Dorsolateral prefrontal cortex (tissue), 122 donors: ENCODE measurements at places on chromosomes 13 and 19.

GRCh38 chr19:49210108-49210900 is 52.7 kb downstream of the TRPM4 start:
- peak; percentile 57 for DNase-seq

- DNase-seq: no peak
Measured at GRCh38 chr13:109468123-109468522, 318.3 kb downstream of the IRS2 start.

DNA sequence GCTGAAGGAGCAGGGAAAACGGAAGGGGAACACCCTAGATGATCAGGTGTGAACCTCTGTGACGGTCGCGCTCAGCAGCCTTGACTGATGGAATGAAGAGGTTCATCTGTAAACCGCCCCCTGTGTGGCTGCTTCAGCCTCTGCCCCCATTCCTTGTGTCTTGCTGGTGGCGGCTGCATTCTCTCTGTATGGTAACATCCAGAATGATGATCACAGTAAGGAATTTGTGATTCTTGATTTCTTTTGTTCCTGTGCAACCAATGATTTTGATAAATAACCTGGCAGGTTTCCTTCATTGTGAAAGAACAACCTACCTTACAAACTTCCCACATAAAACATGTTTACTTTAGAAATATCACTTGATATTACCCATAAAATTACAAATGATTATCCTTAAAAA is 118.7 kb upstream of the MCF2L start:
- no peak for DNase-seq

DNA sequence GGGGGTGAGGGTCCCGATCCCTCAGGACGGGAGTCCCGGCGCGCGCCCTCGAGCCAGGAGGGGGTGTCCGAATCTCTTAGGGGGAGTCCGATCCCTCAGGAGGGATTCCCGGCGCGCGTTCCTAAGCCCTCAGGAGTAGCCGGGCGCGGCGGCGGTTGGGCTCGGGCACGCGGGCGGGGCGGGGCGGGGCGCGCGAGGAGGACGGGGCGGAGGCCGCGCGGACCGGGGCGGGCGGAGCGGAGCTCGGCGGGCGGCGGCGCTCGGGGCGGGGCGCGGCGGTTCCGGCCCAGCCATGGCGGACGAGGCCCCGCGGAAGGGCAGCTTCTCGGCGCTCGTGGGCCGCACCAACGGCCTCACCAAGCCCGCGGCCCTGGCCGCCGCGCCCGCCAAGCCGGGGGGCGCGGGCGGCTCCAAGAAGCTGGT is at the start of gene CUL4A:
Gene CUL4A, plus strand, starts transcription at position 278 of the 423 bp plus-strand sequence. Its CDS starts 15 bp downstream, at position 293.
- DNase-seq: peak; percentile 64

DNA sequence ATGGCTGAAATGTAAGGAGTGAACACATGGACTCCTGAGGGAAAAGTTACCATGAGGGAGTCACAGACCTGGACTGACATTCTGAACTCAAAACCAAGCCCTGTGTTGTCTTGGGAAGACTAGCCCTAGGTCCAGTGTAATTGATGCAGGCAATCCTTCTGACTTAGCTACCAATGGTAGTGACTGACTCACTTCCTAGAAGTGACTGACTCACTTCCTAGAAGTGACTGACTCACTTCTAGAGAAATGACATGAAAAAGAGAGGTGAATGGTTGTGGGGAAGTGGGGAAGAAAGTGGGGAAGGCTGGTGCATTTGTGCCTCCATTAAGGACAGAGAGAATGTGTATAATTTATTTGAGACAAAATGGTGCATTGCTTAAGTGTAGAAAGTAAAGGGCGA is 49.9 kb downstream of the EDNRB start:
- no peak for DNase-seq

DNA sequence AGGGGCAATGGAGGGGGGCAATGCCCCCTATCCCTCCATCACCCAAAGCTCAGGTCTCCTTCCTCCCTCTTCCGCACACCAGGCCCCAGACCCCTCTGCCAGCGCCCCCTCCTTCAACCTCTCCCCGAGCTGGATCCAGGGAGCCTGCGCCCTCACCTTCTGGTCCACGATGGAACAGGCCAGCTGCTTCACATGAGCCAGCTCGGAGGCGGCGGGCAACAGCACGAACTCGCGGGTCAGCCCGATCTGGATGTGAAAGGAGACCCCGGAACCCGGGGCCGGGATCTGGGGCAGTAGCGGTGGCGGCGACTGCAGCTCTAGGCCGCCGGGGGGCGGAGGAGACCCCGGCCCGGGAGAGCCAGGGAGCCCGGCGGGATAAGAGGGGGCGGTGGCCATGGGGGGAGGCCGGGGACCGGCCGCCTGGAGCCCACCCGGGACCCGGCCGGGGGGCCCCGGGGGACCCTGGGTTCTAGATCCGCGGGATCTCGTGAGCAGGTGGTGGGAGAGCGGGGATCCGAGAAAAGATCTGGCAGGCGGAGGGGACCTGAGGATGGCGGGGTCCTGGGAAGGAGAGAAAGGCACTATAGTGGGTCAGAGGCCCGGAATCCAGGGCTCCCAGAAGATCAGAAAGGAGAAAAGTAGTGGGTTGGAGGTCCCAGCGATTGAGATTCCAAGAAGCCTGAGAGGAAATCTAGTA is 791 bp downstream of the PRKD2 start:
- DNase-seq: no peak

- no peak for DNase-seq
Measured at GRCh38 chr13:76383676-76384461, 502.3 kb downstream of the KCTD12 start.

- DNase-seq: no peak
Measured at GRCh38 chr13:41590122-41590521, 132.8 kb downstream of the RGCC start.

- DNase-seq: no peak
Measured at GRCh38 chr13:35814605-35815011, 316.6 kb downstream of the DCLK1 start.

- DNase-seq: no peak
Measured at GRCh38 chr13:27352698-27353097, 71.7 kb upstream of the GTF3A start.

GRCh38 chr19:29964171-29964570 is 22.1 kb downstream of the URI1 start:
- DNase-seq: no peak

- no peak for DNase-seq
Measured at GRCh38 chr19:48442116-48443035, 3.4 kb upstream of the GRWD1 start.

GRCh38 chr19:19372656-19373416 is 32.6 kb upstream of the GATAD2A start:
- no peak for DNase-seq

DNA sequence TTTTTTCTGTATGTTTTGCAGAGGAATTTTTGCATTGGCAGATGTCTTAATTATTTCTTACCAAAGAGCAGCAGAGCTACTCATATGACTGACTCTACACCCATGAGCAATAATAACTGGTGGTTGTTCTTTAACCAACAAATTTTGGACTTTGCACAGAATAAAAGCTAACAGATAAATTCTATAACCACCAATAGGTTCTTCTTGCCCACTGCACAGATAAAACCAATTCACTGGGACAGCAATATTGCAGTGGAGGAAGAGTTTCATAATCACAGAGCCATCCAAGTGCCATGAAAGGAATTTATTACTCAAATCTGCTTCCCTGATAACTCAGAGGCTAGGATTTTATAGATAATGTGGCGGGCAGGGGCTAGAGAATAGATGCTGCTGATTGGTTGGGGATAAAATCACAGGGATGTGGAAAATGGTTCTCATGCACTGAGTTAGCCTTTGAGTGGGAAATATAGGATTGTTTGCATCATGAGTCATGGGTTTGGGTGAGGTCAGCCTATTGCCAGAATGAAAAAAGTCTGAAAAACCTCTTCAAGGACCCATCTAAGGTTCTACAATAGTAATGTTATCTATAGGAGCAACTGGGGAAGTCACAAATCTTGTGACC is 104.3 kb upstream of the PCDH17 start:
- no peak for DNase-seq

DNA sequence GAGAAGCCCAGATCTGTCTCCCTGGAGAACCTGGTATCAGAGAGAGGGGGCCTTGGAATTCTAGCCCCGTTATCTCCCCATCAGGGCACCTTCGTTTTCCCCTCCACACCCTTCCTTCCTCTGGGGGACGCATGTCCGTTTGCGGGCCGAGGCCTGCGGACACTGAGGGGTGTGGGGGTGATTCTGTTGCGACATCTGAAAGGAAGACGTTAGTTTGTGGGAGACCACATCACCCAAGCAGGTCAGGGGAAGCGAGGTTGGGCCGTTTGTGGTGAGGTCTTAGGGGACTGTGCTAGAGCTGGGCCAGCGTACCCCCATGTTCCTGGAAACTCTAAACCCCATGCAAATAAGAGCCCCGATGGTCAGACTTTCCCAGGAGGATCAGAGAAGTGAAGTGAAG is 3.7 kb upstream of the HSH2D start:
- no peak for DNase-seq

GRCh38 chr19:12162513-12162881 is 399 bp upstream of the ZNF136 start:
- no peak for DNase-seq

DNA sequence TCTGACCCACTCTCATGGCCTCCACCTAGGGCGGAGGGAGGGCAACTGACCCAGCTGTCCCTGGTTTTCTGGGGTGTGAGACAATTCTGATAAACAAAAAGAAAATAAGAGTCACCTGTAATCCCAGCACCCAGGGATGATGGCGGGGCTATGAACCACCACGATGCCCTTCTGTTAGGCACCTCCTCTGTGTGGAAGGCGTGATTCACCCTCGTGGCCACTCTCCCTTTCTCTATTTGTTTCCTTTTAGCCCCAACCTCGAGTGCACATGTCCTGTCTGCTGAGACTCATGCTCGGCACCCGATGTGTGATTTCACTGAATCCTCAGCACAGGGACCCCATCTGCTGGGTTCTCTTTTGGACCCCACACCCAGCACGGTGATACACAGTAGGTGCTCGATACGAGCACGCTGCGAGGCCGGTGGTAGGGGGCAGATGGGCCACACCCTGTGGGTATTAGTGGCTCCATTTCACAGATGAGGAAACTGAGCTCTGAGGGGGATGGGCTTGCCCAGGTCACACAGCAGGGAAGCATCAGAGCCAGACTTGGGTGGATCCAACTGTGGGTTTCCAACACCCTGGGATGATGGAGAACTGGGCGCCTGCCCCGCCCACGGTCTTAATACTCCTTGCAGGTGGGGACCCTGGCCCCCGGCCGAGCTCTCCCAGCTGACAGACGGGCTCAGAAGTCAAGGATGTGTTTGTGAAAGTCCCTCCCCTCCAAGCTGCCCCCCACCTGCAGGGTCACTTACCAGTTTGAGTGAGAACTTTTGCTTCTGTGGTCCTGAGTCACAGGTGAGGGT is 24.9 kb downstream of the VRK3 start:
- DNase-seq: no peak

GRCh38 chr13:92972751-92973150 is 253.9 kb upstream of the GPC6 start:
- no peak for DNase-seq

GRCh38 chr19:5369962-5370367 is 29.4 kb upstream of the PTPRS start:
- peak; percentile 36 for DNase-seq

GRCh38 chr19:50716178-50717025 is 3.2 kb downstream of the SHANK1 start:
- DNase-seq: no peak

DNA sequence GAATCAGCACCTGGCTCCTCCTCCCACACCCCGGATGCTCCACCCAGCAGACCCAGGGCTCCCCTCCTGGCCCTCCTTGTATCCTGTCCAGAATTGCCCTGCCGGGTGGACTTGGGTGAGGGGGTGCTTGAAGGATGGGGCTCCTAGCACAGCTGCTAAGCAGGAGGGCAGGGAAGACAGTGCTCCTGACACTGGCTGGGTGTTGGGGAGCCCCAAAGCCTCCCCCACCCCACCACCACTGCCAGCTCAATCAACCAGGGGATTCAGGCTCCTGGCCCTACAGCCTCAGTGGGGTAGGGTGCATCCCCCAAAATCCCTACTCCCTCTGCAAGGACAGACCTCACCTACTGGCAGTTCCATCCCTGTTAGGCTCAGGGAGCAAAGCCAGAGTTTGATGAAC is 2.6 kb upstream of the CYP4F11 start:
- no peak for DNase-seq

- peak; percentile 30 for DNase-seq
Measured at GRCh38 chr19:33464010-33464732, 57.4 kb downstream of the PEPD start.

GRCh38 chr19:36259211-36259610 is 44.3 kb downstream of the ZNF146 start:
- DNase-seq: no peak

GRCh38 chr13:109297628-109298027 is 488.8 kb downstream of the IRS2 start:
- DNase-seq: no peak

GRCh38 chr19:34317311-34317927 is 47.6 kb upstream of the GPI start:
- no peak for DNase-seq

- DNase-seq: no peak
Measured at GRCh38 chr19:3507371-3508120, 1.4 kb downstream of the FZR1 start.

DNA sequence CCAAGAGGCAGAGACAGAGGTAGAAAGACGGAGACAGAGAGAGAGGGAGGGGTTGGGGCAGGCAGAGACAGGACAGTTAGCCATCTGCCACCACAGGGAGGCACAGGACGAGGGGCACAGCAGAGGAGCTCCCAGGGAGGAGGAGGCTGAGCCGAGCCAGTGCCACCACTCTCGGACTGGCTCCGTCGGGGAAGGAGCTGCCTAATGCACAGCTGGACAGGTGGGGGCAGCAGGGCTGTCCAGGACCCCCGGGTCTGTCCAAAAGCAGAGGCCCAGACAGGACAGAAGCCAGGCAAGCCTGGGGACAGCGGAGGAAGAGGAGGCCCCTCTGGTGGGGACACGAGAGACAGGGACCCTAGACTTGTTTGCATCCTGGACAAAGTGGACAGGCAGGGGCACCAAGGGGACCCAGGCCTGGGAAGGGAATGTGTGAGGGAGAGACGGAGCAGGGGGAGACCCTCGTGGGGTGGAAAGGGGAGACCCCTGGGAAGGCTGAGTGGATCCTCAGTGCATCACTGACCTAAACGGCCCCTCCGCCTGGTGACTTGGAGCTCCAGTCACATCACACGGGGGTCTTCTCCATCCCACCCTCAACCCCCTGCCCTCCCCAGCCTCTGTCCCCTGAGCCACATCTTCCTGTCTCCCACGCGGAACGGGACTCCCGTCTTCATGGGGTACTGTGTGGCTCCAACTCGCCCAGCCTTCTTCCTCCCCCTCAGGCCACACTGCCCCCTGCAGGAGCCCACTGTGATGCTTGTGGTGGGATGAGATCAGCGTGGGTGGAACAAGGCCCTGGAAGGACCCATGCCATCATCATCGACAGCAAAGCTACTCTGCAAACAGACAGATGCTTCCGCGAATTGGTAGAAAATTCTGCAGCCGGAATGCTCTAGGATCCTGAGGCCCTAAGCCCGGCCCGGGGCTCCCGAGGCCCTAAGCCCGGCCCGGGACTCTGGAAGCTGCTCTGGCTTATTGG is 915 bp downstream of the F10 start:
- DNase-seq: peak; percentile 27

GRCh38 chr13:113489171-113489548 is 1.4 kb downstream of the DCUN1D2 start:
- no peak for DNase-seq

- DNase-seq: no peak
Measured at GRCh38 chr13:35917942-35918645, 213.1 kb downstream of the DCLK1 start.

- no peak for DNase-seq
Measured at GRCh38 chr13:110377826-110378201, 70.7 kb downstream of the COL4A2 start.
